ENCODE measurements at places on chromosomes 4 and X.

- DNase-seq: no peak
Observed at GRCh38 chr4:154973244-154974035, 192.4 kb downstream of the RBM46 start.

- peak; percentile 23 for DNase-seq
Observed at GRCh38 chr4:152038238-152038637, 277.4 kb upstream of the GATB start.

DNA sequence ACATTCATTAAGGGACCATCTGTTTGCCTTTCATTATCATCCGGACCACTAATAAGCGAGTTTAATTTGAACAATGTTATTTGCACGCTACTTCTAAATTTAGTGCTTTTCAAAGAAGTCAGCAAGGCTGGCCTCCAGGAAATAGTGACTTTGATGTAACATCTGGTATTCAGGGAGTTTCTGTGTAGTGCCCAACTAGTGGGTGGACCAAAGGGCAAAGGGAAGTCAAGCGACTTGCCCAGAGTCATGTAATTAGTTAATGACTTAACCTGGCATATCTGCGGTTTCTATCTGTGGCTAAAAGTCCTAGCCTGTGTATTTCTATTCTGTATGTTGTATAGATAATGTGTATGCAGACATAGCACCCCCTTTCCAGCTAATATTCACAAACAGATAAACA lies 56.3 kb upstream of the LCORL start:
- no peak for DNase-seq

- peak; percentile 22 for DNase-seq
Observed at GRCh38 chr4:100016191-100016590, 66.1 kb upstream of the H2AZ1 start.

- no peak for DNase-seq
Observed at GRCh38 chr4:552019-552418, 24.1 kb downstream of the TMEM271 start.

DNA sequence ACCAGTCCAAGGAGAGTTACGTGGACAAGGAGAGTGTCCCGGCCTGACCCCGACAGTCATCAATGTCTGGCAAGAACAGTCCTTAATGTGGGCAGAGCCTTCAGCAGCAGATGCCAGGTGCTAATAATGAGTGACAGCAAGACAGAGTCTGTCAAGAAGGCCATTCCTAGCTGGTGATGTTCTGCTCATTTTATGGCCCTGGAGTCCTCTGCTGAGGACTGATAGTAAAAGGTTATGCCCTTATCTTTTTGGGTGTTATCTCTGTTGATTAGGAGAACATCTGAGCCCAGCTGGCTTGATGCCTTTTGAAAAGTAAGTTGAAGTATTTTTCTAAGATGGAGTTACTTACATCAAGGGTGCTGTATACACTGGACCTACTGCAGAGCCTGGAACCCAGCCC lies 67.3 kb downstream of the SLC34A2 start:
- DNase-seq: no peak

DNA sequence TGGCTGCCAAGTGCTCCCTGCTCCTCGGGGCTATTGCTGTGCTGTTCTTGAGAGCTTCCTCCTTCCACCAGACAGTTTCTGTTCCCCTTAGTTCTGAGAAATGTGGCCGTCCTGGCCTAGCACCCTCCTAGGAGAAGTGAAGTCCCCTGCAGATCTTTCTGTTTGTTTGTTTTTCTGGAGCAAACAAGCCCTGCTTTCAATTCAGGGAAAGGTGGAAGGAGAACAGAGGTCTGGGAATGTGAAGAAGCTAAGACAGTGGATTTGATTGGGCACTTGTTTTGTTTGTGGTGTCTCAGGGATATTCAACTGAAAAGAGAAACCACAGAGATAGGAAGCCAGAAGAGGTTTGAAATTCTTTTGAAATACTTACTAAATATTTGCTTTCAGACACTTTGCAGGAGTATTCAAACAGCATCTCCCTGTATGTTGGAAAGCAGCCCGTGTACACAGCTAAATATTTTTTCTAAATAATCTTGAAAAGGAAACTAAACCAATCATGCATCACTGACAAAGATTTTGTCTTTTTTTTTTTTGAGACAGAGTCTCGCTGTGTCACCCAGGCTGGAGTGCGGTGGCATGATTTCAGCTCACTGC lies 36.5 kb upstream of the PPM1K start:
- no peak for DNase-seq

DNA sequence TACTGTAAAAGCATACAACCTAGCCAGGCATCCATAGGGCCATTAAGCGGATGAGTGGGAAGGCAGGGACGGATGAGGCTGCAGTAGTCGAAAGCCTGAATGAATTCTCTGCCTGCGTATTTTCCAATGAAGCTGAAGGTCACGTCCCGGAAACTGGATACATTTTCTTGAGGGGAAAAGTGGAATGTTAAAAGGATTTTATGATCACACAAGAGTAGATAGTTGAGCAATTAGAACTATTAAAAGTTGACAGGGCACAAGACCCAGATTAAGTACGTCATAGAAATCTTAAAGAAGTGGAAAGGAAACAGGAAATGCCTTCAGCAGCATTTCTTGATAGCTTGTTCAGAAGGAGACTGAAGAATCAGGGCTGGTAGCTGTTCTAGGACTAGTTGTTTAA lies 98.3 kb upstream of the CXXC4 start:
- DNase-seq: peak; percentile 14

- DNase-seq: no peak
Observed at GRCh38 chr4:5144384-5144783, 93.1 kb downstream of the STK32B start.

DNA sequence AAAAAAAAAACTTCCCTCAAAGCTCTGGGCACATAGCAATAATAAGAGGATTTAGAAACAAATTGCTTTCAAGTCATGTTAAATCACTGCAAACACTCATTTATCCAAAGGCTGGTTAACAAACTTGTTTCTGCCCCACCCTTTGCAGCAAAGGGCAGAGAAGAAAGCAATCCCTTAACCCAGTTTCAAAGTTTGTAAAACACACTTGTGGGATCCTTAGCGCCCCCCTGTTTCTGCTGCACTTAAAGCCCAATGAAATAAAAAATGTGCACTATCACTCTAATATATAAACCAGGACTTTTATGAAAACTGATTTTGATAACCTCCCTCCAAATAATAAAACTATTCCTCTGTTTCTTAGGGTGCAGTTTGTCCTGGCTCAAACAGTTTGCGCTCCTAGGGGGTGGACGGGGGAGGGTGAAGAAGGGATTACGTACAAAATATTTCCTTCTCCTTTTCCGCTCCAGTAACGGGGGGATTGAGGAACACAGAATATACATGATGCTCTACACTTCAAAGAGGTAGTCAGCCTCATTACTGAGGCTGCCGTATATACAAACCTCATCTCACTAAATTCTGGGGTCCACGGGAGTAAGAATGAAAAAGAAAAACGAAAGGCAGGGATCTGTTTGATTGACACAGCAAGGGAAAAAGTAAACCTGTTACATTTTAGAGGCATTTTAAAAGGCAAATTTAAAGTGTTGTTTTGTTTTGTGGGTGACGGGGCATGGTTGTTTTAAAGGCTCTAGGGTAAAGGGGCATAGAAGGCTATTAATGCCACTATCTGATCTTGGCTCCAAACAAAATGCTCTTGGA lies 3.1 kb upstream of the PCDH10 start:
- DNase-seq: no peak

DNA sequence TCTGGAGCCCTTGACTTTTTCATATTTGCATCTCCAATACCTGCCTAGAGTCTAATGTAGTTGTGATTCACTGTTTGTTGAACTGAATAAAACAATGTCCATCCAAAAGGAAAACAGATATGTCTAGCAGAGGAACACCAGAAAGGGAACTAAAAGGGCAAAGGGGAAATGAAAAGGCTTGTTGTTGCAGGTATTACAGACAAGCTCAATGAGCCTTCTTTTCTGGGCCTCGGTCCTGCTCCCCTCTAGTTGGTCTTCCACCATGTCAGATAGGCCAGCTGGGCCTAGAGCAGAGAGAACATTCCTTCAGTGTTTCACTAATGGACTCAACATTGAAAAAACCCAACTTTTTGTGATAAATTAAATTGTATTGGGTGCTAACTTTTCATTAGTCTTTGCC lies 55.4 kb downstream of the ZFX start:
- DNase-seq: no peak

- DNase-seq: no peak
Observed at GRCh38 chrX:45007598-45007997, 134.6 kb downstream of the KDM6A start.

DNA sequence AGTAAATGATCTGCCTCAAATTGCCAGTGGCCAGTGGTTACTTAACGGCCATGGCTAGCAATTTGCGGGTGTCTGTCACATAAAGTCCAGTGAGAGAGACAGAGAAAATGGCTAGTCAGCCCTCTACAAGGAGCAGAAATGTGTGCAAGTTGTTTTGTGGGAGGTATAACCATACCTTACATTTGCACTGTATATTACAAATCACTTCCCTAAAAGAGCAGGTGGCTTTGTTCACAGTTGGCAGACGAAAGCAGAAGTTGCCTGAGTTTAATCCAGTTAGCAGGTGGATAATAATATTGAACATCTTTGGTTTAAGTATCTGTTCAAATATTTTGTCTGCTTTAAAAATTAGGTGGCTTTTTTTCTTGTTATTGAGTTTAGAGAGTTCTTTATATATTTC lies 15.6 kb downstream of the SRPX start:
- no peak for DNase-seq

- no peak for DNase-seq
Observed at GRCh38 chr4:122516376-122516775, 59.9 kb upstream of the IL2 start.

GRCh38 chrX:107654872-107655761 lies 26.8 kb downstream of the PRPS1 start:
- peak; percentile 76 for DNase-seq

DNA sequence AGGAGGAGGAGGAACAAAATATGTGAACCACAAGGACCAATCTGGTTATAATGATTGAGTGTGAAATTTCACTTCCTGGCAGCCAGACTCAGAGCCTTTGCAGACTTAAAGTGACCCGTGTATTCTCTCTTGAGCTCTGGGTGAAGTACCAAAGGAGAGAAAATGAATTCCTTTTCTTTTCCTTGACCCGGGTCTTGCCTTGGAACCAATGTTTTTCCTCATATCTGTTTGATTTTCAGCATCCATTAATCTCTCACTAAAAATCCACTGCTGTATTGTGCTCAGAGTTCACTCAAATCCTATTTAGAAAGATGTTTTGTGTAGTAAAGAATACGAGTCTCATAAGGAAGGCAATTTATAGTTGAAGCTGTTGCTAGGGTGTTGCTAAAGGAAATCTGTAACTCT lies 78.3 kb upstream of the C1QTNF7 start:
- no peak for DNase-seq

DNA sequence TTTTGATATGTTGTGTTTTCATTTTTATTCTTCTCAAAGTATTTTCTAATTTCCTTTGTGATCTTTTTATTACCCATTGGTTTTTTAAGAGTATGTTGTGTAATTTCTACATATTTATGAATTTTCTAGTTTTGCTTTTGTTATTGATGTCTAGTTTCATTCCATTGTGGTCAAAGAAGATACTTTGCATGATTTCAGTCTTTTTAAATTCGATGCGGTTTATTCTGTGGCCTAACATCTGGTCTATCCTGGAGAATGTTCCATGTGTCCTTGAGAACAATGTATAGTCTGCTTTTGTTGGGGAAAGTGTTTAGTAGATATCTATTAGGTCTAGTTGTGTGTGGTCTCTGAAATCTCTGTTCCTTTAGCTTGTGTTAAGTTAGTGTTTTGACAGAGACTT lies 46.2 kb downstream of the PPEF1 start:
- DNase-seq: no peak

DNA sequence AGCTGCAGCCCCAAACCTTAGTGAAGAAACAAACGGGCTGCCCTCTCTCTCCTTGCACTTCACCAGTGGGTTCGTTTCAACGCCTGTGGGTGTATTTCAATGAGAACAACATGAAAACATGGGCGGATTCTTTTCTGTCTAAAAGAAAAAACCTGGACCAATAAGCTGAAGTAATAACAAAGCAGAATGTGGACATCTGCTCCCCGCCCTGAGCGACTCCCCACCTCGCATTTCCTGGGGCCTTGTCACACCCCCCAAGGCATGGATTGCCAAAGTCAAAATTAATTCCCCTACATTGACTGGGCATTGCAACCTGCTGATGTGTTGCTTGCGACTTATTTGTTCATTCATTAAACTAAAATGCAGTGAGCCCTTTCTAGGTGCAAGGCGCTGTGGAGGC lies 142.9 kb downstream of the BCOR start:
- no peak for DNase-seq

DNA sequence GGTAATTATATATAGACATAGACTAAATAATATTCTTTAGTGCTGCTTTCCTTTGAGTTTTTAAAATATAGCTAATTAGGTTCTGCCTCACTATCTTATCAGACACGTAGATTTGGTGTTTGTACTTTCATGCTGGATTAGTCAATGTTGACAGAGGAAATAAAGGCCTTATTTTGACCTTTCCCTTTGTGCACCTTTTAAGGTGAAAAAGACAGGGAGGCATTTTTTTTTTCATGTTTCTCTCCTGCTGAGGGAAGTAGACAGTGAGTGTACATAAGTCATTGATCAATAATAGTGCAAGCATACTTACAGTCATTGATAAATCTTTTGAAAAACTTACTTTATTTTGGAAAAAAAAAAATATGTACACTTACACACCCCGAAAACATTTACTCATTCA lies 467.8 kb downstream of the GRXCR1 start:
- no peak for DNase-seq

- DNase-seq: no peak
Observed at GRCh38 chrX:40104630-40104984, 6.8 kb upstream of the BCOR start.

DNA sequence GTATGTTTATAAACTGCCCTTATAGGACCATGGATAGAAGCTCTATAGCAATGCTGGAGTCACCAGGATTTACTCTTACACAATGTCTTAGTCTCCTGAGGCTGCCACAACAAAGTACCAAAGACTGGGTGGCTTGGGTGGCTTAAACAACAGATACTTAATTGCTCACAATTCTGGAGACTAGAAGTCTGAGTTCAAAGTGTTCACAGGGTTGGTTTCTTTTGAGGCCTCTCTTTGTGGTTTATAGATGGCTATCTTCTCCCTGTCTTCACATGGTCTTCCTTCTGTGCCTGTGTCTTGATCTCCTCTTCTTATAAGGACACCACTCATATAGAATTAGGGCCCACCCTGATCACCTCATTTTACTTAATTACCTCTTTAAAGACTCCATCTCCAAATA lies 2.0 kb upstream of the TRPC3 start:
- no peak for DNase-seq
